Left colon (tissue), 2 donors: ENCODE measurements at places on chromosomes 6 and 20.

GRCh38 chr6:14278006-14278405 is 160.4 kb downstream of the CD83 start:
- DNase-seq: no peak

DNA sequence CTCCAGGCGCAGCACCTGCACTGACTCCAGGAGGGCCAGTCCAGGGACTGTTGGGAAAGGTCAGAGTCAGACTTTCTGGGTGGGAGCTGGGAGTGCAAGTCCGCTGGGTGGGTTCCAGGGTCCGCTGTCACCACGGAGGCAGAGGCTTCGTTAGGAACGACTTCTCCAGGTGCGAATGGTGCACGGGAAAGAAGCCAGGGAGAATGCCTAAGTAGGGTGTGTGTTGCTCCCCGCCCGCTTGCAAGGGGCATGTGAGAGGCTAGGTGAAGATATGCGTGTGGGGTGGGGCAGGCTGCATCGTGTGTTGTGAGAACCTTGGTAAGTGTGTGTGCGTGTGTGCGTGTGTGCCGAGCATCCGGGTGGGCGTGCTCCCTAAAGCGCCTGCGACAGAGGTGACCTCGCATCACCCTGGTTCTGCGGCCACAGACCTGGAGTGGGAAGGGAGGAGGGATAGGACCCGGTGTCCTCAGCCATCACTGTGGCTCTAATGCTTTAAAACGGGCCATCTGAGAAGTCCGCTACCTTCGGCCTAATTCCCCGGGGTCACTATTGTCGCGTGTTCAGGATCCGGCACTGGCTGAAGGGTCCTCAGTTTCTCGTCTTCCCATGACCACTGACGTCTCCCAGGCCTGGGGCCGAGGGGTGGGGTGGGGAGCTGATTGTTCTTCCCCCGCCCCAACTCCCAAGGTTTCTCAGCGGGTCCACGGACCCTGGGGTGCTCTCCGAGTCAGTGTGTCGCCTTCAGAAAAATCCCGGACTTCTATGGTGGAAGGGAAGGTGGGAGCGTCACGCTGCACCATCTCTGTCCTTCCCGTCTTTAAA is 6.1 kb downstream of the SLC32A1 start:
- no peak for DNase-seq

- no peak for DNase-seq
Observed at GRCh38 chr6:22558288-22558882, 11.0 kb upstream of the HDGFL1 start.

DNA sequence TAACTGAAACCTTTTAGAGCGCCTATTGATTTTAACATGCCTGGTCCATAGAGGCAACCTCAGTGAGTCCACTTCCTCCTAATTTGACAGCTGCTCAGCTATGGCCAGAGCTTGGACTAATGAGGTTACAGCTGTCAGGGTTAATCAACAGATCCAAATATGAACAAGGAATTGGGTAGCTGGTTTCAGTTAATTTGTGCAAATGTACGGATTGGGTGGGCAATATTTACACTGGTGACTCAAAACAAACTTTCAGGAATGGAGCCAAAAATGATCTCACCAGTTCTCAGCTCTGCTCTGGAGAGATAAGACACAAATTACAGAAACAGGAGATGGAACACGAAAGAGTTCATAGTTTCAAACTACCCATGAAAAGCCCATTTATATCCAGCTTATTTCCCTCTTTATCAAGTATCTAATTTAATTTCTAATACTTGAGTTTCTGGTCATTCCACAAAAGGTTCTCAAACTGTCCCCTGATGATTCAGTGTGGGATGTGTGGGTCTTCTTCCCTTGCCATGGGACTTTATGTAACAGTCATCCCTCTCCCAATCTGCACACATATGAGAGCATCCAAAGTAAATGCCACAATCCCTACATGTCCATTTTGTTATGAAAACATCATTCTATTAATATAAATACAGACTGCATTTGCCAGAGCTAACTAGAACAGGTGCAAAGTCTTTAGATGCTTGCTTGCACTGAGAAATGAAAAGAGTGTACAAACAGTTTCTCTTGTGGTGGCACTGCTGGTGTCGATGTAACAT is 149.9 kb downstream of the RPS12 start:
- DNase-seq: no peak

- no peak for DNase-seq
Observed at GRCh38 chr6:73857341-73857890, 161.4 kb downstream of the CD109 start.

- DNase-seq: no peak
Observed at GRCh38 chr6:136757150-136757549, 35.1 kb downstream of the MAP3K5 start.

DNA sequence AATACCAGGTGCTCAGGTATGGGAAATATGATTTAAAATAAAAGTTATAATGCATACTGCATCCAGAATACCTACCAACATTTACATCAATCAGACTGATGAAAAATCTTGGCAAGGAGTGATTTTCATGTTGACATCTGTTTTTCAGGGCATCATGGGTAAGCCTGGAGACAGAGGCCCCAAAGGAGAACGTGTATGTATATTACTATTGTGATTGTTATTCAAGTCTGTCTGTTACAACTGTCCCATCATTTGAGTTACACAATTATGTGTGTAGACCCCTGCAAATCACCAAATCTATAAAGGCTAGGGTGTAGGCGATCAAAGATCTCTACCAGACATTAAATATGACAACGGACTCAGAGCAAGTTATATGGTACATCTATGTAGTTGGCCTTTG is 118.2 kb downstream of the COL9A1 start:
- no peak for DNase-seq

- no peak for DNase-seq
Observed at GRCh38 chr6:7086488-7086887, 21.3 kb upstream of the RREB1 start.

GRCh38 chr20:47059536-47059935 is 164.9 kb downstream of the EYA2 start:
- no peak for DNase-seq

DNA sequence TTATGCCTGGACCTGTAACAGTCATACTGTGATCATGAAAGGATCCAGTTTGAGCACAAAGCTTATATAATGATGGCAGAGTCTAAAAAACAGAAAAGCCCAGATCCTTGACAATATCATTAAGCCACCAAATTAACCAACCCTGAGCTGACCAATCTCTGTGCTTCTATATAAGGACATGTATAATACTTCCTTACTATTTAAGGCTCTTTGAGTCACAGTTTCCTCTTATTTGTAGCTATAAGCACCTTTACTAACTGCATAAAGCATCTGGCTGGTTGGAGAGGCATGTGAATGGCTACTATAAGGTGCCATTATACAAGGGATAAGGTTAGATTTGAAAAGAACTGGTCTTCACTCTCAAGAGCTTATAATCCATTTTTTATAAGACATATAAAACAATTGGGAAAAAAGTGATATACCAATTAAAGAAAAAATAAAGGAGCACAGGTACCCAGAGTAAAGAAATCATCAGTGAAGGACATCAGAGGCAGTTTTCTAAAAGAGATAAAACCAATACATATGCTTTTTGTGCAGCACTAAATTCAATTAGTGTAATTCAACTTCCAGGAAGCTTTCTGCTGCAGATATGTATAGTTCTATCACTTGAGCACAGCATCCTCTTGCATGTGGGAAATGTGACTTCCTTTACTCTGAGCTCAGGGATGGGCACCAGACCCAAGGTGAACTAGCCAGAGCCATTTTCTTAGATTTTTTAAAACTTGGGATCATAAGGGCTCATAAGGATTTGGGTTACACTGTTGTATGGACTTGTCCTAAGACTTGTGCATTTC is 121.0 kb downstream of the BTBD9 start:
- DNase-seq: no peak

DNA sequence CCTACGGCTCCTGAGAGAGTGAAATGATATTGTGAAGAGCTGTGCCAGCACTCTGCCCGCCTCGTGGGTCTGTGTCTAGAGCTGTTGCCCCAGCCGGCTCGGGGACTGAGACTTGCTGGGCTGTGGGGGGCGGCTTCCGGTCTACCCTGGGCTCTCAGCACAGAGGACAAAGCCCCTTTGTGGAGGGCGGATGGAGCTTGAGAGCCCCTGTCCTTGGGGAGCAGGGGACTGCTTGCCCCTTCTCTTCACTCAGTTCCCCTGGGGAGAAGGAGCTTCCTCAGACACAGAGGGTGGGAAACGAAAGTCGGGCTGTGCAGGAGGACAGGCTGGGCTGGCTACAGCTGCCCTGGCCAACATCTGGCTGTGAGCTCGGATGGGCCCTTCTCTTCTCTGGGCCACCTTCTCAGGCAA is 11.0 kb downstream of the SRC start:
- DNase-seq: peak; percentile 21

DNA sequence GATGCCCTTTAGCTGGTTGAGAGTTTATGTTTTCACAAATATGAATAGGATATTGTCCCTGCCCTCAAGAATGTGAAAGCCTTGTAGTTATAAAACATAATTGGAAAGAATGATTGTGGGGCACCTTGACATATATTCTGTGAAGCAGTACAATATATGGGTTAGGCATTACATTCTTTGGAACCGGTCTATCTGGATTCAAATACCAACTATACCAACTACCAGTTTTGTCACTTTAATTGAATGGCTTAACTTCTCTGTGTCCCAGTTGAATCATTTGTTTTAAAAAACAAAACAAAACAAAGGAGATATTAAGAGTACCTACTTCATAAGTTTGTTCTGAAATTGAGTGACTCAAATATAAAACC is 146.5 kb downstream of the TBC1D32 start:
- no peak for DNase-seq

- no peak for DNase-seq
Observed at GRCh38 chr6:133788556-133788955, 100.4 kb upstream of the TCF21 start.

DNA sequence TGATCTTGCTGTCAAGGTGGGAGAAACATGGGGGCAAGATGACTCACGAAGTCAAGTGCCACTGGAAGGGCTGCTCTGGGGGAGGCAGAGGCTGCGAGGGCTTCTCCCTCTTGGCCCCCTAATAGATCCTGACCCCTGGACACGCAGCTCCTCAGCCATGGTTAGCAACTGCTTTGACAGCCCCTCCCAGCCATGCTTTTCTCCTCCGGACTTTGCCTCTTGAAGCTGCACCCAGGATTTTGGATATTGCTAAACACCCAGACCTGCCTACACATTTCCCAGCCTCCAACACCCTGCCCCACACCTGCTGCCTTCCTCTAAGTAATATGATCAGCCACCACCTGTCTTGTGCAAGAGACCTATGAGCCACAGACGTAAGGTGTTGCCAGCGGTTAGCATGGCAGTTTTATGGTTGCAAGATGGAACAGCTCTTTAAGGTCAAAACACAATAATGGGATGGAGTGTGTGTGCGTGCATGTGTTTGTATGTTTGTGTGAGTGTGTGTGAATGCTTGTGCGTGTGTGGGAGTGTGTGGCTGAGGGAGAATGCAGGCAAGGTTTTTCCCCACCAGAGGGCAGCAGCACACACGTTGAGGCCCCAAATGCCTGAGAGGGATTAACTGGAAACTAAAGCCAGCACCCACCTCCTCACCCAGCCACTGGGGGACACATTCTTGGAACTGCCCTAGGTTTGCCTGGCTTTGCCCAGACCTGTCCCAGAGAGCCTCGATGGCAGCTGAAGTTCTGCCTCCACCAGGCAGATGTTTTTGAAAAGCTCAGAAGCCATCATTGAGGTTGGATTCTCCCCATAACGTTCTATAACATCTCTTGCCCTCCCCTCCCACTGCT is 2.5 kb downstream of the IP6K3 start:
- DNase-seq: peak; percentile 77

DNA sequence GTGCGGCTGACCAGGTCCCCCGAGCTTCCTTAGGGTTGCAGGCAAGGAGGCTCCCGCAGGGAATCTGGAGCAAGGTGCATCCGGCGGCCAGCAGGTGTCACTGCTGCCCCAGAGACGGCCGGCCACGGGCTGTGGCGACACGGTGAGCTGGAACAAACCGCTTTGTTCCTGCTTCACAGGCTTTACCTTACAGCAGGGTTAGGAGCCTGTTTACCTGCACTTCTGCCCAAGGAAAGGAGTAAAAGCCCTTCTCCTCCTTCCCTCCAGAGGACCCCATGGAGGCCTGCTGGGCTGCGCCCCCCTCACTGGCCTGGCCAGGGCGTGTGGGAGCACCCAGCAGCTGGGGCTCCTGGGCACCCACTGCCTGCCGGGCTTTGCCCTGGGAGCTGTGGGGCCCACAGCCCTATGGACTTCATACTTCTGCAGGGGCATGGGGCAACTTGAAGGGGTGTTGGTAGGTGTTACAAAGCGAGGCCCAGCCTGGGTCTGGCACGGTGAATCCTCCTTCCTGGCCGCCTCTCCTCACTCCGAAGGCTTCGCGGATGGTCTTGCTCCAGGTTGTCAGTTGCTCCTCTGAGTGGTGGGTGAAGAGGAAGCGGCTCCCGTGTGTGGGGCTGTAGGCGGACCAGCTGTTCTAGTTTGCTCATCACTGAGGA is 88.4 kb downstream of the CDC5L start:
- peak; percentile 81 for DNase-seq

DNA sequence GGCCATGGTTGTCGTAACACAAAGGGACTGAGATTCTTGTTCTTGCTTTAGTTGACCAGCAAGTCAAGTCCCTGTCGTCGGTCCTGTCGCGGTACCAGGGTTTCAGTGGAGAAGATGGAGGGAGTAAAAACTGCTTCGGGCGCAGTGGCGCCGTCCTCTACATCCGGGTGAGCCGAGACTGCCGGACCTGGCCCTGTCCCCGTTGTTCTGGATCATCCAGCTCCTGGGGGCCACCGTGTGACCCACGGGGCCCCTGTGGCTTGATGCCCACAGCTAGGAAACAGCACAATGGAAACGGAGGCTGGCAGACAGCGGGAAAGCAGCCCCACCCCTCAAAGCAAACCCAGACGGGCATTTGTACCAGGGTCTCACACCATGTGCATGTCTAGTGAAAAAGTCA is 15.0 kb downstream of the MTG2 start:
- DNase-seq: no peak

- no peak for DNase-seq
Observed at GRCh38 chr6:35473850-35474130, 5.6 kb downstream of the RPL10A start.

DNA sequence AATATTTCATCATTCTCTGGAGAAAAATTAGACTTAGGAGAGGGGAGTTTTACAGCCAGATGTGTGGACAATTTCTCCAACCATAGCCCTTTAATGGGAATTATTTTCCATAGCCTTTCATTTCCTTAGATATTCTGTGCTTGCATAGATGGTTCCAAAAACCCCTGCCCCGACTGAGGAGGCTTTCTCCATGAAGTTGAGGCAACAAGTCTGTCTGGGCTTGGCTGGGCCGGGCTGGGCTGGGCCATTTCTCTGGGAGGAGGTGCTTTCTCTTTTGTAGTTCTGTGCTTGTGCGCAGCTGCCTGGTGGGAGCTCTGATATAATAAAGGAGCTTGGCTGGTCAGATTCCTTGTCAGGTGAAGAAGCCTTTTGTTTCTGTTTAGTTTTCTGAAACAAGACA is 71.4 kb downstream of the SOBP start:
- DNase-seq: peak; percentile 7

DNA sequence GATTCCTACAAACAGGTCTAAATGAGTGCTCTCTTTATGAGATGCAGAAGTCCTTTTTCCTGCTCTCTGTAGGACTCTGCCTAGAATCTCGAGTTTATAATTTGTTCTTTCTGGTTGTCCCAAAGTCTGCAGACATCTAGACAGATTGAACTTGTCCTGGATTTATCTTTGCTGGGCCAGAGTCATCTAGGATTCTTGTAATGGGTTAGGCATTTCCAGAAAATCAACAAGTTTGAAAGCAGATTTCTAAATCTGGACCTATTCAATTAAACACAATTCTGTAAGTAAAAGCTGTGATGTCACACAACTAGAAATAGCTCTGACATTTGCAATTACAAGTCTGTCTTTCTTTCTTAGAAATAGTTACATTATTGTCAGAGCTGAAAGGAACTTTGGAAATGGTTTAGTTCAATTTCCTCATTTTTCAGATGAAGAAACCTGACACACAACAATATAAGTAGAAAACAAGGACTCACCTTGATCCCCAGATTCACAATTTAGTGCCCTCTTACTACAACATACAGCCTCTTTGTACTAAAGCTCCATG is 4.2 kb upstream of the RSPO3 start:
- DNase-seq: no peak
